ENCODE measurements at places on chromosomes 2 and 18. TPM values are rescaled to one million over a fixed set of nuclear protein-coding genes. Genes with fewer than 3 reads are reported as not detected.

RAB17 gene
- not detected for total RNA-seq

VIL1 gene
- total RNA-seq: not detected

TMSB10 gene
- total RNA-seq: 2,847 TPM

MXD1 gene
- 10.0 TPM for total RNA-seq

EVX2 gene
- not detected for total RNA-seq

FTCDNL1 gene
- 2.6 TPM for total RNA-seq

LYG2 gene
- total RNA-seq: not detected

PPP1R1C gene
- total RNA-seq: not detected

ALMS1 gene
- 21.6 TPM for total RNA-seq

CDH7 gene
- not detected for total RNA-seq

CYTIP gene
- 206 TPM for total RNA-seq

C2orf72 gene
- total RNA-seq: 0.96 TPM

All from activated T-helper 2 cell treated with anti-CD3 and anti-CD28 coated beads, Interferon-gamma antibody, Interleukin-2, Interleukin-4, amounts not matched to agents 10 μg/mL and 5 μg/mL and 100 μg/mL, durations not matched to agents 14 hours and 24 hours and 36 hours (primary cell).